Sciatic nerve (tissue), 2 donors: ENCODE measurements at places on chromosomes 7 and 10.

DNA sequence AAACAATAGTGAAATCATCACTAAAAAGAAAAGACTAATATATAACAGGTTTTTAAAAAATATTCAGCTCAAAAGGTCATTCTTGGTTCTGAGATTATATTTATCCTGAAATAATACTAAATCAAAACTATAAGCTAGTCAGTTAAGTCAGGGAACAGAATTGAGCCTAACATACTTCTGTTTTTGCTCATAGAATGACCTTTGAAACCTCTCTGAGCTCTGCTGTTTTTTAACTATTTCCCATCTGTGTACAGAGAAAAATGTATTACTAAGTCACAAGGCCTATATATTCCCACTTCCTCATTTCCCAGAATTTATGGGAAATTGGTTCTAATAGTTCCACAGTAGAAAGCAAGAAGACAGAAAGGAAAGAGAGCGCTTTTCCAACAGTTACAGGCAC lies 346.8 kb upstream of the ETV1 start:
- DNase-seq, result no peak

DNA sequence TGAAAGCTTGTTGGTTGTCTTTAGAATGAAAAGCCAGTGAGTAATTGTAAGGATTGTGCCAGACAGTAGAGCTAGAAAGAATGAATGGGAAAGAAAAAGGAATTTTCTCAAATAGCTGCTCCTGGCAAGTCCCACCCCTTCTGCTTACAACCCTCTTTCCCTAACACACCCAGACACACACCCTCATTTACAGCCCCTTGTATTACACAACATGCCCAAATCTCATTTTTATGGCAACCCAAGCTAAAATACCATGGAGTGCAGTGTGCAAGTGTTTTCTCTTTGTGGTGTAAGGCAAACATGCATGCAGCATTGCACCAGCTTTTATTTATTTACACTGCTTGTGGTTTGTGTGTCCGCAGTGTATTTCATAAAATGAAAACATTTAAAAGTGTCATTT lies 1.5 kb downstream of the PRKAR2B start:
- DNase-seq, result no peak

GRCh38 chr7:95883217-95883616 lies 110.9 kb downstream of the DYNC1I1 start:
- no peak for DNase-seq

DNA sequence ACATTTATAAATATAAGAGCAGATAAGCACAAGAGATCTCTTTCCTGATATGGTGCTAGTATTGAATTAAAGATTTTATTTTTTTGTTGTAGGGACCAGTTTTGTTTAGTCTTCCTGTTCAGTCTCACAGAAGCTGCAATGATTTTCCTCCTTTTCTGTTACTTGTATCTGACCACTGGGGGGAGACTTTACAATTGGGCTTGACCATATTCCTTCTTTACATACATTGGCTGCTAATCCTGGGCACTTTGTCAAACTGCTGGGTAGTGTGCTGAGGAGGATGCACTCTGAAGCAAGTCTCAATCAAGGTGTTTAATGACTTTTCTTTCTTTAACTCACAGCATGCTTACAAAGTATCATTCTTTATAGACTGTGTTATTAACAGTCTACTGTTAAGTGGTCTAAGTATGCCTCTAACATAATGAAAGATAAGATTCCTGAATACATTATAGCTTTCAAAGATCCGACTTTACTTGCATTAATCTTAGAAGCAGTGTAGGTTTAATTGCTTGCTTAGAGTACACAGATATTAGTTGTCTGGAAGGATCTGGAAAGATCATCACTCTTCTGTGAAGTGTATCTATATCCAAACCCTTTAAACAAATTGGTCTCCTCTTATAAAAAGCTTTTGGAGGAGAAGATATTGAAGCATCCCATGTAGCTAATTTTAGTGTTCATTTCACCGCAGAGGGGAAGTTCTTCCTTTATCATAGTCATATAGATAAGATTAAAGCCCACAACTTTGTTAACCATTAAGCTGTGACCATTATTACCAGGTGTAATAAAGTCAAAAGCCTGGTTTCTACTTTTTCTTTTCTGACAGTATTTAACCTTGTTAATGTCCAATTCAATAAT lies 3.1 kb downstream of the PALS2 start:
- DNase-seq, result no peak

- no peak for DNase-seq
Measured at GRCh38 chr7:19427944-19428343, 280.9 kb downstream of the POLR1F start.

DNA sequence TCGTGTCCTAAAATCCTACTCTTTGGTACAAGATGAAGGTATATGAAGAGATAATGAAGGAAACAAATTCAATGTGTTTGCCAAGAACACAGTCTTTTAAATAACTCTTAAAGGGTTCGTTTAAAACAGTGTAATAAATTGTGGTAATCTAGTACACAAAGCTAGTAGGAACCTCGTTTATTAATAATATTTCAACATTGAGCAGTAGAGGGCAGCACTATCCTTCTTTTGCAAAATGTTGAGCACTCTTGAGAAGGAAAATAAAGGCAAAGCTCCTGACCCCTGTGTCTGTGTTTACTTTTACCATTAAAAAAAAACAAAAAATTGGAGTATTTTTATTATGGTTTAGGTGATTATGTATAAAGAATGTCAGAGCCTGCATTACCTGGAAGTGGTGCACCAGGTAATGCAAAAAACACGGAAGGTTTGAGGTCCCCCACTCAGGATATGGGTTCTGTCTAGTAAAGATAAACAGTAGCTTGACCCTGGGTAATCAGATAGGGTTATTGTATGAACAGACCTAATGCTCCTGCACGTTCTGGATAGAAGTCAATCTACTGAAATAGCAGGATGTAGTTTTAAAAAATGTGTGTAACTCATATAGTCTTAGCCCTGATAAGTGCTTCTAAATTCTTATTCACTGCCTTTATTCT lies 5.7 kb upstream of the GOT1 start:
- DNase-seq, result no peak

GRCh38 chr7:143410521-143411004 lies 1.9 kb upstream of the EPHA1 start:
- no peak for DNase-seq

- DNase-seq, result no peak
Measured at GRCh38 chr7:130875-131780, 61.2 kb upstream of the FAM20C start.

DNA sequence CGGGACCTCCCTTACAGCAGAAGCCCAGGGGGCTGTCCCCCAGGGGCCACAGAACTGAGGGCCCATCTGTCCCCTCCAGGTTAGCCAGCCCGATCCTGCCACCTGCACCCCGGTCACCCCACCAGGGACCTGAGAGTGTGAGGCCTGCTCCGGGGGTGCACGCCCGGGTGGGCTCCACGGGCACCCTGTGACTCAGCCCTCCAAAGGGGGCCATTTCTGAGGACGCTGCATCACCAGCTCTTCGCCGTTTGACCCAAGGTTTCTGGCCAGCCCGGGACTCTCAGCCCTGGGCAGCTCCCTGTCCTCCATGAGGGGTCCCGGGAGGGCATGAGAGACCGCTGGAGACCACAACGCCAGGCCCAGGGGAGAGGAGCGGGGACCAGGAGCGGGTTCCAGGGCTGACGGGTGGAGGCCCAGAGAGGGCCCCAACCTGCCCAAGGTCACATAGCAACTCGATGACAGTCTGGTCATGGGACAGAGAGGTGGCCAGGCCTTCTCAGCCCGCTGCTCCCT lies 79.3 kb downstream of the ELFN1 start:
- no peak for DNase-seq

DNA sequence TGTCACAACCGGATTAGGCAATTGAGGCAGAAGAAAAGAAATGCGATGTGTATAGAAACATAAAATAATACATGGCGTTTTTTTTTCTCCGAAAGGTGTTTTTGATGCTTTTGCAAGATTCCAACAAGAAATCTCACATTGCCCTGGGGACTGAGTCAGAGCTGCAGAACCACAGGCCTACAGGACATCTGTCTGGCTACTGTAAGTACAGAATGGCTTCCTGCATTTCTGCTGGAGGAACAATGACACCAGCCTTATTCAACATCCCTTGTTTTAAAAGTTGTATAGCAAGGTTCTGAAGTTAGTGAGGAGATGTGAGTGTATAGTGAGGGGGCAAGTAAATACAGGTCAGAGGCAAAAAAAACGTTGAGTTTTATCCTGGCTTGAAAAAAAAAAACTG lies 256.4 kb downstream of the ABCA13 start:
- DNase-seq, result no peak

GRCh38 chr7:76425156-76425555 lies 406 bp downstream of the ZP3 start:
- DNase-seq, result no peak

GRCh38 chr7:133830081-133830480 lies 297.1 kb upstream of the LRGUK start:
- DNase-seq, result no peak

- DNase-seq, result peak; percentile 78
Measured at GRCh38 chr10:78974617-78975317, 94.0 kb upstream of the ZMIZ1 start.
